Hematopoietic multipotent progenitor cell treated with erythropoietin and hydrocortisone succinate and interleukin-3 and kit ligand, for 15 days (in vitro differentiated cells): ENCODE measurements at places on chromosomes 6 and 20.

DNA sequence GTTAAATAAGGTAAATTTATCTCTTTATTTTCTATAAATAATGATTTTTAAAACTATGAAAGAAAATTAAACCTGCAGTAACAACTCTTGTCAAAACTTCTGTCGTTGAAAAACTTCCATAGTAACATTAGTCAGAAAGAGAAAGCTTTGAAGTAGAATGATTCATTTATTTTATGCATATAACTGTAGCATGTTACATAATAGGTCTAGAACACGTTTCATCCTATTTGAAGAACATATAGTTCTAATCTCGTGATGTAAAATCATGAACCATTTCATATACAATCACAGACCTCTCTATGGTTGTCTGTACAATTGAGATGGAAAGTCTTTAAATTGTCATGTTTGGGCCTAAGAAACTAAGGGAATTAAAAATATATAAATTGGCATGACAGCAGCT is 61.3 kb upstream of the MYLIP start:
- no peak for DNase-seq

- DNase-seq = no peak
Measured at GRCh38 chr6:49151957-49152356, 311.1 kb downstream of the MMUT start.

DNA sequence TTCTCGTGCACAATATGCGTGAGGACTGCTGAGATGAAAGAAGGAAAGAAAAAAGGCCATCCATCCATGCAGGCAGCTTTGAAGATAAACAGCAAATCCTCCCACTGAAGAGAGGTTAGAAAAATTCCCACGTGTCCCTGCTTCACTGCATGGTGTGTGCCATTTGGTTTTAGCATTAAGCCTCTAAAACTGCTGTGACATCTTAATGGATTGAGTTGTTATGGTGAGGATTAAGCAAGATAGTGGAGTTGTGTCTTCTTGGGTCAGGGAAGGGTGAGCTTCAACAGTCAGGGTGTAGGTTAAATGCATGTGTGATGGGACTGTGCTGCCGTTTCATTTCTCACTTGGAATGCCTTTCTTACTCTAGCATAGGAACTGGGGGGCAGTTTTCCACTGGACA is 50.5 kb downstream of the ZNF831 start:
- no peak for DNase-seq

- no peak for DNase-seq
Measured at GRCh38 chr6:129992881-129993280, 25.5 kb upstream of the L3MBTL3 start.

- DNase-seq = no peak
Measured at GRCh38 chr20:54353292-54353691, 122.1 kb upstream of the DOK5 start.

DNA sequence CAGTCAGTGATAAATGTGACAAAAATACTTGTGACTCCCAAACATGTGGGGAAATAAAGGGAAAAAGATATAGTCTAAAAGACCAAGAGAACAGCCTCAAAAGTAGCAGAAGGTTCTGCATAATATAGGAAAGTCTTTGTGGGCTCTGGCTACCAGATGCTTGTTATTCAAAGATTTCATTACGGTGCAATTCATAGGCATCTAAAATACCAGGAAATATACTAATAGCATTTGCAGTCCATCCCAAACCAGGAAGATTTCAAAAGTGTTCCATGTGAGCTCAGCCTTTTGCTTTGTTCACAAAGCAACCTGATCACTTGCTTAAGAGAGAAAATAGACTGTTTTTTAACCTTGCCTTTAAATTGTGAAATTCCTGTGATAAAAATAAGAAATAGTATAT is 506.7 kb upstream of the MARCKS start:
- no peak for DNase-seq

- DNase-seq = no peak
Measured at GRCh38 chr20:21360705-21361104, 36.6 kb downstream of the NKX2-4 start.

- DNase-seq = no peak
Measured at GRCh38 chr20:58694241-58695083, 1.9 kb downstream of the NPEPL1 start.

- no peak for DNase-seq
Measured at GRCh38 chr20:49948809-49949507, 12.8 kb downstream of the RNF114 start.

- no peak for DNase-seq
Measured at GRCh38 chr6:51007237-51007636, 188.6 kb downstream of the TFAP2B start.

- DNase-seq = no peak
Measured at GRCh38 chr6:31187780-31188194, 17.3 kb upstream of the POU5F1 start.

GRCh38 chr6:34393191-34393965 is 909 bp upstream of the NUDT3 start:
- no peak for DNase-seq

- DNase-seq = no peak
Measured at GRCh38 chr6:142803032-142803431, 141.9 kb downstream of the HIVEP2 start.

DNA sequence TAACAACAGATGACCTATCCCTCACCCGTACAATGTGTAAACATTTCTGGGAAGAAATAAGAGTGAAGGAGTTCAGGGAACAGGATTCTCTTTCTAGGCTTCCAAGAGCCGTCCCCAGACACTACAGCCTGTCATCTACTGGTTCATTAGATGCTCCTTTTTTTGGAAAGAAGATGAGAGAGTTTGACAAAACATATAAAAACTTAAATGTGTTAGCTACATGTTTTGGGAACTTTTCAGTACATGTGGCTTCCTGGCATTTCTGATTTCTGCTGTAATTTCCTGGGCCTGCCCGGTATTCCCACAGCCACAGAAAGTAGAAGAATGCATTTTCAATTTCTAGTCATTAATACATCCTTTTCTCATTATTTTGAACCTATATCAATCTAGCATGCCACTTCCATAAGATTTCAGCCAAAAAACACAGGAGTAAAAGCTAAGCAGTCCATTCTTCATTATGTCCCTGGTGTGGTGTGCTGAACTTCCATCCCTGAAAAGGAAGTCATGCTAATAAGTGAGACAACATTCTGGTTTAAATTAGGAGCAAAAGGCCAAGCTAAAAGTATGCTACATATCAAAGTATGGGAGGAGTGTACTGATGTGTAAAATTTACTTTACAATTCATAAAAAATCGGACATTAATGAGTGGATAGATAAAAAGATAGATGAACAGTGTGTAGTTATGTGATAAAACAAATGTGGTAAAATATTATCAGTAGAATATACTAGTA is 198.2 kb downstream of the WDR27 start:
- DNase-seq = no peak

GRCh38 chr6:138250513-138251247 is 32.4 kb upstream of the PBOV1 start:
- DNase-seq = no peak

- no peak for DNase-seq
Measured at GRCh38 chr6:63352069-63352543, 32.3 kb upstream of the LGSN start.
